ENCODE measurements at places on chromosomes 2 and 18.

DNA sequence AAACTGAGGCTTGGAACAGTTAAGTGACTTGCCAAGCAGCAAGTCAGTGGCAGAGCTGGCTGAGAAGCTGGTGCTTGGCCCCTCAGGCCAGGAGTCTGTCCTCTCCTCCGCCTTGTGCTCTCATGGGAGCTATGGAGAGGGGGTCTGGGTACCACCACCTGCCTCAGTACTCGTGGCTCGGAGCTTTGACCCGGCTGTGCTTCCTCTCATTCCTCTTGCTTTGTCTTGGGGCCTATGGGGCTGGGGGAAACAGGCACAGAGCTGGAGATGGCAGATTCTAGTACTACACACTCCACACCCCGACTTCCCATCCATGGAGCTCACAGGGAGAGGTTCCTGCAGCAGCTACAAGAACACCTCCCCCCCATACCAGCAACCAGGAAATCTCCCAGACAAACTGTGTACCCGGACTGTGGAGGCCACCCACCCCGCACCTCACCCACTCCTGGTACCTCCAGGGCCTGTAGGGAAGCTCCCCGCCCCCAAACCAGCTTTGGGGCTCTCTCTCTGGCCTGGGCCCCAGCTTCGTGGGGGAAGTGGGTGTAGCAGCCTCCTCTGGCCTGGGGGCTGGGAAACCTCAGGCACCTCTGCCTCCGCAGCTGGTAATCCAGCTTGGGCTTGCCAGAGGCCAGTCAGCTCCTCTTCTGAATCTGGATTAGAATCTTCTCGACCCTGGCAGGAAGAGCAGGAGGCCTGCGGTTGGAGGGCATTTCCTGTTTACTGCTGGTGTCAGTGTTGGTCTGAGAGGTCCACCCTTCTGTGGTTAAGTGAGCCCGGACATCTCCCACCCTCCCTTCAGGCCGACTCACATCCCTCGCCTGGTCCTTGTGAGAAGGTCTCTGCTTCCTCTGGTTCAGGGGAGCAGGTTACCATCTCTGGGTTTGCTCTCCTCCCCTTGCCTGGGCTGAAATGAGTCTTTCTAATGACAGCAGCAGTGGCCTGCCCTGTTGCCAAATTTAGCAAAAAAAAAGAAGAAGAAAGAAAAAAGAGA is 22.3 kb upstream of the RHOB start:
- no peak for DNase-seq

- no peak for DNase-seq
Observed at GRCh38 chr2:165281387-165281786, 42.2 kb downstream of the SCN2A start.

DNA sequence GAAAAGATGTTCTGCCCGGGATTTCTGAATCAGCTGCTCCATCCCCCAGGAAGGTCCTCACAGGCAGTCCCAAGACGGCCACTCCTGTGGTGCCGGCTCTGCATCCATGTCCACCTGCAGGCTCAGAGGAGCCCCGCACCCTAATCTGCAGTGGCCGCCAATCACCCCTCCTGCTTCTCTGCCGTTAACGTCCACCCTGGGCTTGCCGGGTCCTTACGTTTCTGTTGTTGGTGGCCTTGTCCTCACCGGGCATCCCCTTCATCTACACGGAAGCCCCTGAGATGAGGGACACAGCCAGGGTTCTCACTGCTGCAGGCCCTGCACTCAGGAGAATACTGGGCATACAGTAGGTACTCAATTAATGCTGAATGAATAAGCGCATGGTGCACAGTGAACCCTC is 131.5 kb upstream of the SNTG2 start:
- DNase-seq: no peak

DNA sequence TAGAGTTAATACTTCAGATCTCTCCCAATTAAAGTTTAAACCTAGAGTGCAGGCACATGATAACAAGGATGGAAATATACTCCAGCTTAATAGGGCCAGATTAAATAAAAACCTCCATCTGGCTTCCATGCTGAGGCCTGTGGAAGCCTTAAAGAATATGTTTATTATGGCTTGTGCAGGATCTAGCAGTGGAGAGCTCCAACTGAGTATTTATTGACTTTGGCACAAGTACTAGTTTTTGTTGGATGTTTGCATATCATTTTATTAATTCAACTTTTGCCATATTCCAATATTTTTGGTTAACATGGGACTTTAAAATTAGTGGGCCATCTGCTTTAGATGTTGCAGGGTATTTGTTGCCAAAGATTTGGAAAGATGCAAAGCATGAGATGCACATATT is 860.4 kb upstream of the SOX11 start:
- DNase-seq: no peak

DNA sequence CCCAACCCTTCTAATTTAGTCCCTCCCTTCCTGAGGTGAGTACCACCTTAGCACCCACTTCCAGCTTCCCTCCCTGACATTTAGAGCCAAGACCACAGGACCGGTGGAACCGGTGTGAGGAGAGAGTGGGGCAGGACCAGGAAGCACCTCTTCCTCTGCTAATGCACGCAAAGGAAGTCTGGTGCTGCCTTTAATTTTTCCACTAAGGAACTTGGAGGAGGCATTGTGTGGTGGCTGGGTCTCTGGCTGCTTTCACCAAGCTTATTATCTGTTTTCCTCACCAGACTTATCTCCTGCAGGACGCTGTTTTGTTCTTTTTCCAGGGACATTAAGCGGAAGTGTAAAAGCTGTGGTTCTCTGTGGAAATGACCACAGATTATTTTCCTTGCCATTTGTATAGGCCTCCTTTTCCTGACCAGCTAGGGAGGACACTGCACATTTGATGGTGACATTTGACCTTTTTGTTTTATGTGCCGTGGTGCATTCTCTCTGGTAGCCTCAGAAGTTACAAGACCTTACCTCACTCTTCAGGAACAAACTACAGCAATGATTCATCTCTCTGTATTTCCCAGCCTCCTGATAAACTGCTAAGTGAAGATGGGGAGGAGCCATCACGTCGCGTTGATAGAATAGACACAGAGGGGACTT is 39.8 kb upstream of the SPTBN1 start:
- no peak for DNase-seq

GRCh38 chr2:19538411-19538963 is 180.1 kb upstream of the OSR1 start:
- DNase-seq: no peak

- DNase-seq: no peak
Observed at GRCh38 chr2:203992509-203992908, 55.9 kb downstream of the ICOS start.
